ENCODE measurements at places on chromosomes 4 and X. TPM values are rescaled to one million over a fixed set of nuclear protein-coding genes. Genes with fewer than 3 reads are reported as not detected.

DNA sequence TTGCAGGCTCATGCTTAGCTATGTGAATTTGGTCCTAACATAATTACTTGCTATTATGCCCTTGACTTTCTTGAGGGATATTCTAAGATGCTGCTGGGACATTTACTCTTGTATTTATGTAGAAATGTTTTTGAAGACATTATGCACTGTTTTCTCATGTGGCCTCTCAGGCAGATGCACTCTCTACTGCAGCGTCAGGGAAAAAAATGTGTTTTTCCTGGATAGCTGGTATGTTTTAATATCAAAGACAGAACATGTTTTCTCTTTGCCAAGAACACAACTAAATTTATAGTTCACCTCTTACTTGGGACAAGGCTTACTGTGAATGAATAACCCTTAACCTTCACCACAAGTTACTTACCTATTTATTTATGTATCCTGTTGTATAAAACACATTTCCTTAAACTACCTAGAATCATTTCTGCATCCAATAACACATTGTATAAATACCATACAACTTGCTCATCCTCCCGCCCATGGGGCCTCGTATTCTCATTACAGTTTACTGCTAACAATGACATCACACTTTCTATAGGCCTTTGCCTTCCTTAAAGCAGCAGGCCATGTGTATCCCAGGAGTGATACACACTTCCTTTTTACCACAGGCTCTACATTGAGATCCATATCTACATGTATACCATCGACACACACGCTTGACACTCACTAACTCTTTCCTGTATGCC is 178.7 kb downstream of the SLIT2 start:
- DNase-seq: no peak

GRCh38 chr4:188783175-188783574 is 643.9 kb downstream of the TRIML1 start:
- no peak for DNase-seq

DNA sequence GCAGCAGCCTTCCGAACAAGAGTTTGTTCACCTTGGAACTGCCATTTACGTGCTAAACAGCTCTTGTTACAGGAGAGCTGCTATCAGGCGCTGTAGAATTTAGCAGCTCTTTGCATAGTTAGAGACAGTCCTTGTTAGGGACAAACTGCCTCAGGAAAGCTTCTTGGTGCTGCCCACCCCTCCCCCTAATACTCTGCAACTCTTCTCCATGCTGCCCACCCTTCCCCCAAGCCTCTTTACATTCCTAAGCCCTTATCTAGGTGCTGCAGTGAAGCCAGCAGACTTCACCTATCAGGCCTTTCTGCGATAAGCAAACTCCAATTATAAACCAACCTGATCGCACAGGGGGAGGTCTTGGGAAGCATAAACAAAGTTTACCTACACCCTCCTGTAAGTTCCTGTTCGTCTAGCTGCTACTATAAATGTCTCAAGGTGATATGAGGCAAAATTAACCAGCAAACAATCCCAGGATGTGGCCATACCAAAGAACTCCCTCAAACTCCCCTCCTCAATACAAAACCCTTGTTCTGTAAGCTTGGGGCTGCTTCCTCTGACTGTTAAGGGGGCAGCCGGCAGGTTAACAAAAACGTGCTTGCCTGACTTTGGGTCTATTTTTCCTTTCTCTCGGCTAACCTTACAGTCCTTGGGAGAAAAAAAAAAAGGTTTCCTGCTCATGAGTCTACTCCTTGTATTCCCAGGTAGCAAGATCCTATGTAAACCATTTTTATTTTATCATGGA is 74.0 kb upstream of the GC start:
- DNase-seq: no peak

- DNase-seq: no peak
These were observed 237.8 kb upstream of the ARSJ start for GRCh38 chr4:114217150-114217817.

- DNase-seq: no peak
These were observed 6.1 kb downstream of the TACC3 start for GRCh38 chr4:1727117-1728031.

- DNase-seq: no peak
These were observed 63.8 kb upstream of the NOCT start for GRCh38 chr4:138951764-138952163.

GRCh38 chr4:158253350-158253980 is 43.2 kb downstream of the TMEM144 start:
- DNase-seq: no peak

- no peak for DNase-seq
These were observed 307.6 kb upstream of the NOCT start for GRCh38 chr4:138707746-138708677.

DNA sequence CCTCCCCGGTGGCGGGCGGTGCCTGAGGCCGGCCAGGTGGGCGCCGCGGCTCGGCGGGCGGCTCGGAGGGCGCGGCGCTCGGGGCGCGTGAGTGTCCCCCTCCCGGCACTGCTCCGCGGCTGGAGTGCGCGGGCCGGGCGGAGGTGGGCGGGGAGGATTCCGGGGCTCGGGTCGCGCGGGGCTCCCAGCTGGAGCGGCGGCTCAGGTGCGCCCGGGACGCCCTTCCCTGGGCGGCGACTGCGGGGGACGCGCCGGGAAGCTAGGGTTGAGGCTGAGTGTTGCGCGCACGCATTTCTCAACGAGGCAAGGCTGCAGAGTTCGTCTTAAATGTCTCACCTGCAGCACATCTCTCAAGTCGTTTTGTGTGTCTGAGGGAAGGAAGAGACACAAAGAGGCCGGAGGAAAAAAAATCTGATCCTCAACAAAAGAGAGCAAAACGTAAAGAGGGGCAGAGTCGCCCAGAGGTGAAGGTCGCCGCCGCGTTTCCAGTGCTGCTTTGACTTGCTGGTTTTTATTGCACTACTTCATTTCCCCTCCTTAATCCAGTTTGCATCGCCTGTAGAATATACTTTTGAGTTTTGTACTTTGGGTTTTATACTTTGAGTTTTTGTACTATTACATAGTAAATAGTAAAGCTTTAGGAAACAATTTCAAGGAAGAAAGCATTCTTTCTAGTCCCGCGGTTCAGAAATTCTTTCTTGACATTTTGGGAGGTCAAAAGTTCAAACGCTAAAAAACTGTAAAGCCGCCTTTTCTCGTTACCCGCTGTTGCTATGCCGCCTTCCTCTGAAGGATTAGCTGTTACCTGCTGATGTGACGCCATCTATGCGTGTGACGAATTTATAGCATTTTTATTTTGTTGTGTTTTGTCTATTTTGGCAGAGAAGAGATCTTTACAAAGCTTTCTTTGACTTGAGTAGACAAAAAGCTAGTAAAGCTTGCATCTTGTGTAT is 106.5 kb upstream of the STOX2 start:
- DNase-seq: no peak

GRCh38 chrX:8484360-8484949 is 19.8 kb downstream of the VCX3B start:
- DNase-seq: no peak

DNA sequence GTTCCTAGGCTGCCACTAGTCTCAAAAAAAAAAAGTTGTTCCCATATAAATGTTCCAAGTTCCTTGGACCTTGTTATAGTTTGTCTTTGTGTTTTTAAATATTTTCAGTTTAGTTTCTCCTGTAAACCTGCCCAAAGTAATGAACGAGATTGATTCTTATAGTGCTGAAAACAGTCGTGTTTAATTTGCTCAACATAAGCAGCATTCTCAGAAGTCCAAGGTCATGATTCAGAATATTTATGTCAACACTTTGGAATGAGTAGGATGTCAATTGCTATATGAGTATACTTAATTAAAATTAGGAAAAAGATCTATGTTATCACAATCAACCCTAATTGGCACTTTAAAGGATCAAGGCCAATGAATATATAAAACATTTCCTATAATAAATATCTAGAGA is 510.9 kb downstream of the PPP4R3C start:
- DNase-seq: no peak

DNA sequence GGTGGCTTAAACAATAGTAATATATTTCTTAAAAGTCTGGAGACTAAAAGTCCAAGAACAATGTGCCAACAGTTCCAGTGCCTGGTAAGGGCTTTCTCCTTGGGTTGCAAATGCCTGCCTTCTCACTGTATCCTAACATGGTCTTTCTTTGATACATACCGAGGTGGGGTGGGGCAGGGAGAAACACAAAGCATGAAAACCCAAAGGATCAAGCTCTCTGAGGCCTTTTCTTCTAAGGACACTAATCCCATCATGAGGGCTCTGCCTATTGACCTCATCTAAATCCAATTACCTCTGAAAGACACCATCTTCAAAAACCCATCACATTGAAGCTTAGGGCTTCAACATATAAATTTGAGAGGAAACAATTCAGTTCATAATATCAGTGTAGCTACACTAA is 311.3 kb downstream of the GRID2 start:
- DNase-seq: no peak

DNA sequence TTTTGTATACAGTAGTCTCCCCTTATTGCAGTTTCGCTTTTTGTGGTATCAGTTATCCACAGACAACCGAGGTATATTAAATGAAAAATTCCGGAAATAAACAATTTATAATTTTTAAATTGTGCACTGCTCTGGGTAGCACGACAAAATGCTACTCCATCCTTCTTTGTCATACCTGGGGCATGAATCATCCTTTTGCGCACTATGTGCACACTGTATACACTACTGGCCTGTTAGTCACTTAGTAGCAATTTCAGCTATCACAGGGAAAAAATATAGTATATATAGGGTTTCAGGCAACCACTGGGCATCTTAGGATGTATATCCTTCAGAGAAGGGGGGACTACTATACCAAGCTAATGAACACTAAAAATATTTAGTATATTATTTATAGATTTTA is 198.8 kb upstream of the FAT4 start:
- no peak for DNase-seq

GRCh38 chr4:71663780-71664179 is 120.1 kb downstream of the GC start:
- no peak for DNase-seq

DNA sequence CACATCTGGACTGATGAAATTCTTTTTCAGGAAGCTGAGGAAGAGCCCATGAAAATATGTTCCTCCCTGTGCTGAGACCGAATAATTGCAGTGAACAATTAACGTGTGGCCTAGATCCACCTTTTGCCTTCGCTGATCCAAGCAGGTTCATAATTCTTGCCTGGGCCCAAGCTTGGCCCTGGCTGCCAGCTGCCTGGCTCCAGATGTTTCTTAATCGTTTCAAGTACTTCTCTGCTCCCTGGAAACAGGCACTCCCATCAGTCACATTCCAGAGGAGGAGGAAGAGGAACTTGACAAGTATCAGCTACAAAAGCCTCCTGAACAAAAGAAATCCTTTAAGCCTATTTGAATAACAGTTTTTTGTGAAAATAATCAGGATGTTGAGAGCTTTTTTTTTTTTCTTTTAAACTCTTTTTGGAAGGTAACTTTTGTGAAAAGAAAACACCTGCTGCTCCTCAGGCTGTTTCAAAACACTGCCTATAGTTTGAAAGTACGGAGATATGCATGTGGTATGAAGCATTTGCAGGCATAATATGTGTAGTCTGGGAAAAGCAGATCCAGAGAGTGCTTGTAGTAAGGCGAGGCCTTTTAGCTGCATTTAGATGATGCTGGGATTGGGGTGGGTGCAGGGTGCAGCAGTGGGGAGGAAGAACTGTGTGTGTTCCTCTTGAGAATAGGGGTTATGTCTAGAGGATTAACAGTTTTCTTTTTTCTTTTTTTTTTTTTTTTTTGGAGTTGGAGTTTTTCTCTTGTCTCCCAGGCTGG is 154.4 kb downstream of the PTTG2 start:
- no peak for DNase-seq

DNA sequence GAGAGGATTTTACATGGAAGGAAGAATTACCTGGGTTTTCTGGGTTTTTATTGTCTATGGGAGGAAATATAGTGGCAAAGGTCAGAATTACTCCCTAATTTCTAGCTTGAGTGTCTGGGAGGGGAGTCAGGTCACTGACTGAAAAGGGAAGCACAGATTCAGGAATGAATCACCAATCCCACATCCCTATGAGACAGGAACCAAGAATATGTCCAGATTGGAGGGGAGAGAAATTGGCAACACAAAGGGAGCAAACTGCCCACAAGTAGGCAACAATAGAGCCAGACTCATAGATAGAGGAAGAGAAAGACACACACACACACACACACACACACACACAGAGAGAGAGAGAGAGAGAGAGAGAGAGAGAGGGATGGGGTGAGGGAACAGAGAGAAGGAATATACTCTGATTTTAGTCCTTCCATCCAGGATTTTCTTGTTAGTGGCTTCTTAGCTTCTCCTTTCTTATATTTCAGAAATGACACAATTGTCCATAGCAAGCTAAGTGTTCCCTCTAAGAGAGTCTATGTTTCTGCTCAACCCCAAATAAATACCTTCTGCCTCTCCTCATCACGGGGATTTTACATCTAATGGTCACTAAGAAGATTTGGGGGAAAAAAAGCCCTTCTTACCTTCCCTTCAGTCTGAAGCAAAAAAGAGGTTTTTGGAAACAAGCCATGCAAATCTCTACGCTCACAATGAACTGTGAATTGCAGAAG is 12.0 kb downstream of the P2RY10 start:
- no peak for DNase-seq

DNA sequence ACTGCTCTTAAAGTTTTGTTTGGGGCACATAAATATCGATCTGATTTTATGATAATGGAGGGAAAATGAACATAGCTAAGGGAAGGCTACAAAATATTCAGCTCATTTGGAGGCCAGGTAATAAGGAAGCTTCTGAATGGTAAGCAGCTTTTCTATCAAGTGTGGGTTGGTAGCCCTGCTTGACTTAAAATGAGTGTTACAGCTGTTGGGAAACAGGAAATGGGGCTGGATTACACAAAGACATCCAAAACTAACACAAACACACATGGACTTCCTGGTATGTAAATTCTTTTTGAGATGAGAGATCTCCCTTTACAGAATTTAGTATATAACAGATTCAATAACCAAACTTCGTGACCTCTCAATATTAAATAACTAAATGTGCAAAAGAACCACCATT is 58.0 kb downstream of the FGF16 start:
- no peak for DNase-seq

GRCh38 chrX:132488180-132488705 is 595 bp downstream of the MBNL3 start:
- DNase-seq: no peak

DNA sequence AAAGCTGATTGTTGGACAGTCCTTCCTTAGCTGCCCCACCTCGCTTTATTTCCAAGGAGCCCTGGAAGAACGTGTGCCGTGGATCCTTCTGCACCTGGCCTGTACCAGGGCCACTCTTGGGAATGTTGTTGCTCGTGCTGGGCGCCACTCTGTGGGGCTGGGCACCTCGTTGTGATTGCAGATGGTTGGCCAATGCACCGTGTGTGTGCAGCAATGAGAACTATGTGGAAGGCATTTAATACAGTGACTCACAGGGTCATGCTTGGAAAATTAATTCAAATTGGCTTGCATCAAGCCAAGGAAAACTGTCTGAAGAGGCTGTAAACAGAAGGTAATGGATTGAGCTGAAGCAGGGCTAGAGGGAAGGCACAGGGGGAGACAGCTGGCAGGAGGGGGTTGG is 37.0 kb upstream of the CD99L2 start:
- DNase-seq: no peak

The RNF150 gene
- total RNA-seq: 7.3 TPM

The ASB12 gene
- not detected for total RNA-seq

The ZNF141 gene
- total RNA-seq: 31.7 TPM

The HS3ST1 gene
- total RNA-seq: 2.5 TPM

The F8A2 gene
- not detected for total RNA-seq

The PNMA6F gene
- not detected for total RNA-seq

The MAGEB17 gene
- 0.26 TPM for total RNA-seq

The SPATA18 gene
- 17.0 TPM for total RNA-seq

The SLC9B2 gene
- 4.0 TPM for total RNA-seq

The DCAF8L2 gene
- total RNA-seq: not detected

The OTC gene
- 3.2 TPM for total RNA-seq

Measured in type B pancreatic cell (in vitro differentiated cells).